ENCODE measurements at places on chromosomes 2 and 18.

DNA sequence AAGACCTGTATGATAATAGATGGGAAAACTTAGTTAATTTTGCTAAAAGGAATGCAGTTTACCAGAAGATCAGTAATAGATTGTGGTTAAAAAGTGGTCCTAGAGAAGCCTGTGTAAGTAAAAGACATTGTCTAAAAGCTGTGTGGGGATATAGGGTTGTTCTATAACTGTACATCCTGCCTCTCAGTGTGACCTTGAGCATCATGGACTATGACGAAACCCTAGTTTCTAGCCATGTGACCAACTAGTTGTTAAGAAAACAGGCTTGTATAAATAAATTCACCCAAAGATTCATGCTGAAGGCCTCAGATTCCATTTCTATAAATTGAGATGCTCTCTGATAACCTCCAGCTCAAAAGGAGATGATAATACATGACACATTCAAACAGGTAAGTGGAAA lies 160.7 kb downstream of the IKZF2 start:
- DNase-seq = peak; percentile 41

- no peak for DNase-seq
These were observed 48.2 kb upstream of the SH3RF3 start for GRCh38 chr2:109080757-109081156.

DNA sequence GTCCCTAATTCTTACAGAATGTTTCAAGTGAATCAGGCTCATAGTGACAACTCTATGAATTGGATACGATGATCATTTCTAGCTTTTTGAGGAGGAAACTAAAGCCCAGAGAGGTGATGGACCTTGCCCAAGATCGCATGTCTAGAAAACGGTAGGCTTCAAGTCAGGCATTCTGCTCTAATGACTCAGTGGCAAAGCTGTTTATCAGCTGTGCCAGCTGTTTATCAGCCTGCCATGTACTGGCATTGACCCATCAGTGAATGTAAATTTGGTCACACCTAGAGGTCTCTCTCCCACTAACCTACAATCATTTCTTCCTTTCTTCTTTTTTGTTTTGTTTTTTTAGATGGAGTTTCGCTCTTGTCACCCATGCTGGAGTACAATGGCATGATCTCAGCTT lies 6.1 kb upstream of the DAW1 start:
- DNase-seq = no peak

DNA sequence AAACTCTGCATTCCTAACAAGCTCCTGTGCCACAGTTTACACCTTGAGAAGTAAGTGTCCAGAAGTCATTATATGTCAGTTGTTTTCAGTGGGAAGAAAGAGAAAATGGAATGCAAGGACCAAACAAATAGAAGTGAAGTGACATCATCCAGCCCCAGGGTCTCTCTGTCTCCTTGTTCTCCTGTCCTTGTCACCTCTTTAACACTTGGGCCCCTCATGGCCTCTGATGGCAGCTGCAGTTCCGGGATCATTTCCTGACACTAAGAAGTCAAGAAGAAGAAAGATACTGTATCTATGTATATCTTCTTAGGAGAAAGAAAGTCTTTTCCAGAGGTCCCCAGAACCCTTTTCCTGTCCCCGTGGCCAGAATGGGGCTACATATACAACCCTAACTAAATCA lies 2.8 kb upstream of the CFAP221 start:
- no peak for DNase-seq

DNA sequence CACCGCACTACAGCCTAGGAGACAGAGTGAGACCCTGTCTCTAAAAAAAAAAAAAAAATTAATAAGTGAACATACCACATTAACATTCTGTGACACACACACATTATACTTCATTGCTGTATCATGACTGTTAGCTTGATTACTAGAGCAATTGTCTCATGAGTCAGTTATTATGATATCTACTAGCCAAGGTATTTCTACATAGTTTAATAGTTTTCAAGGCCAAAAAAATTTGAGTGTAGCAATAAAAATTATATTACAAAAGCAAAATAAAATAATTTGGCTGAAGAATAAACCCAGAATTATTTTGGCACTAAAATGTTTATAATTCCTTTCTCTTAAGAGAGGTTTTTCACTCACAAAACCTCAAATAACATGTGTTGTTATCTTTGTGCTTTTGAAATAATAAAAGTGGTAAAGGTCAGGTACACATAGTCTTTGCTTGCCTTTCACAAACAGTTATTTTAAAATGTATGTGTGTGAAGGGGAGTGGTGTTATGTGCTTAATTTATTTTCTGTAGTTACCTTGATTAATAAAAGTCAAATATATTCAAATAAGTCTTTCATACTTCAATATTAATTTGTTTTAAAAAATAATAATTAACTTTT lies 136.9 kb upstream of the SPOPL start:
- no peak for DNase-seq

DNA sequence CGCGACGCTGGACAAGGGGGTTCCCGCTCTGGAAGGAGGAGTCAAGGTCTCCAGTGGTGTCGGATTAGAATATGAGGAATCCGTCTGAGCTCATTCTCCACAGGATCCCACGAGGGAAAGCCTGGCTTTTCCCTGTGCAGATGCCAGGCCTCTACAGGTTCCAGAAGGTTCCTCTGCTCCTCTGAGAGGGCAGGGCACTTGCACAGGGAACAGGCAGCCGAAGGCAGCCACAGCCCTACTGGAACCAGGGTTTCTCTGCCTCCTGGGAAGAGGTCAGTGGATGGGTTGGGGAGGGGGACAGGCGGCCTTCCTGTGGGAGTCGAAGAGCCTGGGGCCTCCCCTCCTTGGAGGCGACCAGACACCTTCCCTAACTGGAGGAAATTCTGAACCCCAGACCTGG lies 1.7 kb upstream of the AQP12A start:
- DNase-seq = no peak

DNA sequence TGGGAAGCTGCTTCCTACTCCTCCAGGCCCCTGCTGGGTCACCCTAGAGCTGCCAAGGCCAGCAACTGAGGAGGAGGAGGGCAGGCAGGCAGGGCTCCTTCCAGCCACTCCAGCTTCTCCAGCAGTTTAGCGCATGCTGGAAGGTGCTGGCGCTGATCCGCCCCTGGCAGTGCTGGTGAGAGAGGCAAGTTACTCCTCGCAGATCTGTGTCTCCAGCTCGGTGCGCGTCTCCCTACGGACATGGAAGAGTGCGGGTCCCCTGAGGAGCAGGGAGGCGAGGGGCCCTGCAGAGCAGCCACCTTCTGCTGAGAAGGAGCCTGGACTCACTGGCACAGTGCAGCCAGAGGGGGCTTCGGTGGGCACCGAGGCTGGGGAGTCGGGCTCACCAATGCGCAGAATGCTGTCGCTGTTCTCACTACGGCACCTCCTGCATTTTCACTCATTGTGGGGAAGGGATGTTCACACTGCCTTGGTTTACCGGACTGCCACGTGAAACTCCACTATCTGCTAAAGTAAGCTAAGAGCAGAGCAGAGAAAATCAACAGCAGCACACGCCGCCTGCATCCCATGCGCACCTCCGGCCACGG lies 206.0 kb downstream of the HDAC4 start:
- DNase-seq = no peak

GRCh38 chr18:56066524-56067213 lies 478.7 kb upstream of the TCF4 start:
- DNase-seq = no peak

DNA sequence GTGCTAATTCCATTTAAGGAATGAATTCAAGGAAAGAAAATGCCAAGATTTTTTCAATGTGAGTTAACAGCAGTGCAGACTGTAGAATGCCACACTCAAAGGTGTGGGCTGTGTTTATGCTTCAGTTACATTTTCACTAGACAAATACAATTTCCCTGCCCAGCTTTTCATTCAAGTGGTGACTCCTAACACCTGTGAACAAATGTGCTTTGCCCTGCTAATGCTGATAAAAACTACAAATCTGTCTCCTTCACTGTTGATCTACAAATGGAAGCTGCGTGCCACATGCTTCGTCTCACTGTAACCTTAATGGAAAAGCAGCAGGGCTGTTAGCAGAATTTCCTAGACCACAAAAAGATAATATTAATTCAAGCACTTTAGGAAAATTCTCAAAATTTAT lies 19.8 kb upstream of the TCF4 start:
- DNase-seq = no peak

DNA sequence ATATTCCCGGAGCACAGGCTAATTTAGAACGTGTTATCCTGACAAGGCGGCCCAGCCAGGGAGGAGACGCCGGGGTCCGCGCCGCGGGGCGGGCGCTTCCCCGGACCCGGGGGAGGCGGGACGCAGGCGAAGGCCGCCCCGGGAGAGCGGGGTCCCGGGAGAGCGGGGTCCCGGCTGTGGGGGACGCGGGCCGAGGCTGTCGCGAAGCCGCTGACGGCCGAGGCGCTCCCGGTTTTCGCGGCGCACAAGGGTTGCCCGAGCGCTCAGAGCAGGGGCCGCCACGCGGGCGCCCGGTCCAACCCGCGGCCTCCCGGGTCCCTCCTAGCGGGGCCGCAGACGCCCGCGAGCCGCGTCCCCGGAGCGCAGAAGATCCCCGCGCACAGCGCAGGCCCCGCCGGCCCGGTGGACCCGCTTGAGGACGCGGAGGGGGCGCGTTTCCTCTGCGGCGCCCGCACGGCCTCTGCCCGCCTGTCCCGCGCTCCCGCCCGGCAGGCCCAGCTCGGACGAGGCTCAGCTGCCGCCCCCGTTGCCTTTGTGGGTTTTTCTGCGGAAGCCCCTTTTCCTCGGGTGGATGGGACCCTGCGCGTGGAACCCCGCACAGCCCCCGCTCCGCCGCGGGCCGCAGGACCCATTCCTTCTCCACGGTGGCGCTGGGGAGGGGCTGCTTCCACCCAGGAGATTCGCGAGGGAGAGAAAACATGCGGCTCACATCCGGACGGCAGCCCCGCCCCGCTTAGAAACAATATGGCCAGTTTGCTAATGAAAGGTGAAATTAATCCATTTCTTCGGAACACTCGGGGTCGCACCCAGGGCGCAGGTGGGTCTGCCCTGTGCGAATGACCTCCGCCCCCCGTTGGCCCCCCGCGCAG lies 9.6 kb upstream of the KCNG2 start:
- no peak for DNase-seq

GRCh38 chr2:188303363-188304031 lies 11.8 kb downstream of the GULP1 start:
- peak; percentile 41 for DNase-seq

- DNase-seq = peak; percentile 80
These were observed 57.2 kb downstream of the MAP4K3 start for GRCh38 chr2:39379643-39380524.

GRCh38 chr2:46537624-46538295 lies 58.4 kb downstream of the TMEM247 start:
- DNase-seq = peak; percentile 37

DNA sequence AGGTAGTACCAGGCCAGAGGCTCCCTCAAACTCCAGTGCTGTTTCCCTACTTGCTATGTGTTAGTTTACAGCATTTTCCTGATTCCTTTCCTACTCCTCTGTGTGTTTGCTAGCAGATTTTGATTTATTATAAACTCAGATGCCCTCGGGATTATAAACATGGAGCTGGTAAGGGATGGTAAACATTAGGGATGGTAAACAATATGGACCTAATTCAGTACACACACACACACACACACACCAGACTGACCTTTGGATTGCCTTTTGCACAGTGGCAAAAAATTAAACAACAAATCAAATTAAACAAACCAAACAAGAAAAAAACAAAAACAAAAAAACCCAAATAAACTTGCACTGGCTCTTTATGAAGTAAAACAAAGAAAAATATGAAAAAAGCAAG lies 55.4 kb upstream of the ACVR1 start:
- DNase-seq = no peak

DNA sequence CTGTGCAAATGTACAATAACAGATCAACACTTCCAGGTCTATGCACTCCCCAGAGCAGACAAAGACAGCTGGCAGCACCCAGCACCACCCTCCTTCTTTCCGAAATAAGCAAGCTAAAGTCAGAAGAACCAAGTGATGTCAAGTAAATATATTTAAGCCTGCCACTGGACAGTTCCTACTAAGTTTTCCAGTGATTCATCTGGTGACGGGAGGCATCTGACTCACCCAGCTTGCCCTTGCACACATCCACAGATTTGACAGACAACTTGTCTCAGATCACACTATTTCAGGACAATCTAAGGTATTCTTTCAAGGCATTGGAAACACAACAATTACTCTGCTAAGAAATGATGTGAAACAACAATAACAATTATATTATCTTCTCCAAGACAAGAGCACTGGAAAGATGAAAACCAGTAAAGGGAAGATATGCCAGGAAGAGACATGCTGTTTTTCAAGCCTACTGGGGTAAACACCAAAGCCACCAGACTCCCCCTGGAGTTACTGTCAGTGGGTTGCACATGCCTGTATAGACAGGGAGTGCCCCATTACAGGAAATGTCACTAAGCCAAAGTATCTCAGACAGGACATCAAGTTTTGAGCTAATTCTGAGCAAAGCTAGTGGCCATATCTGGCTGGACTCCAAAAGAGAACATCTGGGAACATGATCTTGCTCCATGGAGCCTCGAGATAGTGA lies 287.9 kb upstream of the KLHL29 start:
- no peak for DNase-seq

GRCh38 chr2:182187130-182187529 lies 201.5 kb downstream of the PPP1R1C start:
- DNase-seq = peak; percentile 7

DNA sequence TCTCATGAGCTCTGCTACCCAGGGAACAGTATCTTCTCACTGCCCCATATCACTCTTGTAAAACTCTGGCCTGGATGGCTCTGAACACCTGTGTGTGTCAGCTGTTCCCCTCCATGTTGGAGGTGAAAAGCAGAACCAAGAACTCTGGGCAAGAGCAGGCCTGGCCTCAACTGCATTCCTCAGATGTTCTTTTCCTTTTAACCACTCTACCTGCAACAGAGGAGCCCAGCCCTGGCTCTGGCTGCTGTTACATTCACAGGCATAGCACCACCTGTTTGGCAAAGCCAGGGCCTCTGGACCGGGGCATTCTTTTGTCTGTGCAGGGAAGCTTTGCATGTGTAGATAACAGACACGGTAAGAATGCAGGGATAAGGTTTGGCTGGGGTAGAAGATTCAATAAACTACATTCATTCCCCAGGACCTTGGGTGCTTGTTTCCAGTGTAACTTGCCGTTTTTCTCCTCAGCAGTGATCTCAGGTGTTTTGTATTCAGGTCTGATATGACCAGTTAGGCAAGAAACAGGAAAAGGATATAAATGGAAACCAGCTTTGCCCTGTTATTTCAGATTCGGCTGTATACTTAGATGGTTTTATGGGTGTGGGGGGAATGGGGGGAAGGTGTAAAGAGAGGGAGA lies 95.1 kb downstream of the SPTBN1 start:
- no peak for DNase-seq

GRCh38 chr18:11741505-11742145 lies 52.6 kb downstream of the GNAL start:
- peak; percentile 22 for DNase-seq

- no peak for DNase-seq
These were observed 6.4 kb upstream of the IMP4 start for GRCh38 chr2:130336150-130336876.

Measured in mesenchymal stem cell (in vitro differentiated cells and primary cell).